Ascending aorta (tissue), 2 donors: ENCODE measurements at places on chromosomes 3 and 15.

GRCh38 chr3:39754549-39754948 is 54.9 kb upstream of the MYRIP start:
- DNase-seq, result no peak

DNA sequence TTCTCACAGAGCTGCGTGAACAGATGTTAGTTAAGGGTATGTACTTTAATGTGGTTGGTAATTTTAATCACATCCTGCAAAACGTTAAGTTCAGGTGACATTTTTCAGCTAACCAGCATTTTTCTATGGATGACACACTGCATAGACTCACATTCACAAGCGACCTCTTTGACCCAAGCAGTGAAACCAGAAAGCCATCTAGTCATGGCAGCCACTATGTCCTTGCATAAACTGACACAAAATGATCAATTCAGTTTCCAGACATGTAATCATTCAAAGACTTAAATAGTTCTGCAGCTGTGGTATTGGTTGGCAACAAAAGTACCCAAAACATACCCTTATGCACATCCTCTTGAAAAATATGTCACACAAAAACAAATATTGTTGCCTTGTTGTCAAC is 7.4 kb upstream of the CAPN7 start:
- no peak for DNase-seq

GRCh38 chr3:189630767-189631372 is 319 bp upstream of the TP63 start:
- no peak for DNase-seq

DNA sequence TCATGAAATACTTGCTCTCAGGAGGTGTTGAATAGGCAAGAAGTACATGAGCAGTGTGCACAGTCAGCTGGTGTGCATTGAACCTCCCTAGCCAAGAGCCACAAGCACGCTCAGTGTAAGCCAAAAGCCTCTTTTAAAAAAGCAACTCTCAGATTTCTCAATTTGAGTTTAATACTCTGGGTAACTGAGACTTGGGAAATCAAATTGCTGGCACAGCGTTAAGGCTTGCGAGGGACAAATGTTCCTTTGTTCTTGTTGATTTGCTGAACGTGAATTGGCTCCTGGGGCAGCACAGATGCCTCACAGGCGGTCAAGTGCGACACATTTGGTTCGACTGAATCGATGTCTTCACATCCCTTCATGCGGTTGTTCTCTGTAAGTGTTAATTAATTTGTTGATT is at the start of gene FAM240A:
Gene FAM240A, plus strand, starts transcription at position 202 of the 400 bp plus-strand sequence. Its CDS starts 159 bp downstream, at position 361.
- DNase-seq, result no peak

DNA sequence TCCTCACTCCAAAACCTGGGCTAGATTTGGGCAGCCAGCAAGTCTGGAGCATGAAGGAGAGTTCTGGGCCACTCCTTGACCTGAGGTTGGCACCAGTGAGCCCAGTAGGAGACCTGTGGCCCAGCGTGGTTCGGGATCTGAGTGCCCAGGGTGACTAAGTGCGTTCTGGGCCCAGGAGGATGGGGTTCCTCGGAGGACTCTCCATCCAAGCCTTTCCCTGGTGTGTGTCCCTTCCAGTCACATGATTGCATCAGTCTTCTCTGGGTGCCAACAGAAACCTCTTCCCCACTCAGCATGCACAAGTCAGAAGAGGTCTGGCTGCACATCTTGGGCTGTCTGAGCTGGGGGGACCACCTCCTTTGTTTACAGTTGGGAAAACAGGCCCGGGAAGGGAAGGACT is 14.9 kb downstream of the TMEM43 start:
- no peak for DNase-seq

GRCh38 chr15:71784719-71785118 is 25.6 kb upstream of the NR2E3 start:
- no peak for DNase-seq

DNA sequence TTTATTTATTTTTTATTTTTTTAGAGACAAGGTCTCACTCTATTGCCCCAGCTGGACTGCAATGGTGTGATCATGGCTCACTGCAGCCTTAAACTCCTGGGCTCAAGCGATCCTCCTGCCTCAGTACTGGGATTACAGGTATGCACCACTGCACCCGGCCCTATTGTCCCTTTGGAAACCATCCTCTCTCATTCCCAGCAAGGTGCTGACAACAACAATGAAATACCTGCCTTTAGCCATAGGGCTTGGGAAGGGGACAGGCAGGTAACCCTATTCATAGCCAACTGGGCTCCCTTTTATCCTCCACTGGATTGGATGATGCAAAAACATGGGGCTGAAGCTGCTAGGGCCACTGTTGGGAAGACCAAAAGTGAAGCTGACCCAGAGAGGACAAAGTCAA is 43.1 kb downstream of the SCAP start:
- peak; percentile 25 for DNase-seq
